ENCODE measurements at places on chromosomes 16 and 17. TPM values are rescaled to one million over a fixed set of nuclear protein-coding genes. Genes with fewer than 3 reads are reported as not detected.

- no peak for DNase-seq
Observed at GRCh38 chr16:65984296-65984695, 382.2 kb upstream of the CDH5 start.

- no peak for DNase-seq
Observed at GRCh38 chr16:66983033-66983432, 5.4 kb upstream of the CES4A start.

GRCh38 chr17:47945080-47945479 is 3.7 kb downstream of the PNPO start:
- DNase-seq = no peak

GRCh38 chr16:46801428-46802049 is 29.4 kb downstream of the C16orf87 start:
- no peak for DNase-seq

GRCh38 chr16:82672676-82673075 is 45.9 kb downstream of the CDH13 start:
- no peak for DNase-seq

DNA sequence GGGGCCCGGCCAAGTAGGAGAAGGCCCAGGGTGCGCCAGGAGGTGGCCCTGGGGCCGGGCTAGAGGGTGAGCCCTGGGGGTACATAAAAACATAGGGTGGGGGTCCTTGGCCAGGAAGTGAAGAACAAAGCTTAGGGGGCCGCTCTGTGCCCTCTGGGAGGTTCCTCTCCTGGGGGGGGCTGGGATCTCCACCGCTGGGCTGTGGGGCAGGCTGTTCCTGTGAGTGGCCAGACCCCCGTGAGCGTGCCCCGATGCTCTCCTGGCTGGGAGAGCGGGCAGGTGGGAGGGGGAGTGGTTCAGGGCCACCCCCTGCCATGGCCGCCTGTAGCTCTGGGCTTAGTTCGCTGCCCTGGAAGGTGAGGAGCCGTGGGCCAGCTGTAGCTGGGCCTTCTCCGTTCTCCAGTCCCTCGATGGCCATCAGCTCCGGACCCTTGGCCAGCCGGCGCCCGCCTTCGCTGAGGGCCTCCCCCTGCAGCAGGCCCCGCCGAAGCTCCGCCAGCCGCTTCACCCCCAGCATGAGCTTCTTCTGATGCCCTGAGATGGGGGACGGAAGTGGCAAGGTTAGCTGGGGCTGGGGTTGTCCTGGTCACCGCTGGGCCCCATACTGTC is 12.5 kb downstream of the CASKIN2 start:
- no peak for DNase-seq

DNA sequence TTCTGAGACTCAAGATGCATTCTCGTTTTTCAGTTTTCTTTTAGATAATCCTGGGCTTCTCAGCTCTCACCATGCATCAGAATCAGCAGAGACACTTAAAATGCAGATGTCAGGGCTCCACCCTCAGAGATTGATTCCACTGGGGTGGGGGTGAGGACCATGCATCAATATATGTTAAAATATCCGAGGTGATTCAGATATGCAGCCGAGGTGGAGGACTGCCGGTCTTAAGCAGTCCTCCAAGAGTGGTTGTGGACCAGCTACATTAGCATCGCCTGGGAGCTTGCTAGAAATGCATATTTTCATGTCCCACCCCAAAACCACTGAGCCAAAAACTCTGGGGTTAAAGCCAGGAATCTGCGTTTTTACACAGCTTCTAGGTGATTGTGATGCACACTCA is 501.3 kb downstream of the CDH13 start:
- no peak for DNase-seq

GRCh38 chr16:82061861-82062525 is 26.9 kb downstream of the HSD17B2 start:
- no peak for DNase-seq

DNA sequence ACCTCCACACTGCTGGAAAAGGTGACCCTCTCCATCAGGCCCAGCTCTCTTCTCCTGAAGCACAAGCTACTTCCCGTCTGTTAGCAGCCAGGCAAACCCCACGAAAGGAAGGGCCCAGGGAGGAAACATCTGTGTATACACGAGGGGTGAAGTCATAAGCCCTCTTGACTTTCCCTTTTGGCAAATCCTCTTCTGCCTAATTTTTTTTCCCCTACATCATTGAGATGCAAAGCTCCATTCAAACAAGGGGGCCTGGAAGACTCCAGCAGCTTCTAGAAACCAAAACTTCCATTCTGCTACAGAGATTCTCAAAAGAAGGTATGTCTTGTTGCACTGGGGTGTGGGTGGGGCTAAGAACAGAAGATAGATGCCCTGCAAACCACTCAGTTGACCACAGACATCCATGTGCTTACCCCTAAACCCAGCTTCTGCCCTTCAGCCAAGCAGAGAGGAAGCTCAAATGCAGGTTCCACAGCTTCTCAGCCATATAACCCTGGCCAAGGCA is 145.6 kb upstream of the RCVRN start:
- peak; percentile 77 for DNase-seq

- DNase-seq = peak; percentile 7
Observed at GRCh38 chr16:77684181-77684526, 38.2 kb upstream of the NUDT7 start.

DNA sequence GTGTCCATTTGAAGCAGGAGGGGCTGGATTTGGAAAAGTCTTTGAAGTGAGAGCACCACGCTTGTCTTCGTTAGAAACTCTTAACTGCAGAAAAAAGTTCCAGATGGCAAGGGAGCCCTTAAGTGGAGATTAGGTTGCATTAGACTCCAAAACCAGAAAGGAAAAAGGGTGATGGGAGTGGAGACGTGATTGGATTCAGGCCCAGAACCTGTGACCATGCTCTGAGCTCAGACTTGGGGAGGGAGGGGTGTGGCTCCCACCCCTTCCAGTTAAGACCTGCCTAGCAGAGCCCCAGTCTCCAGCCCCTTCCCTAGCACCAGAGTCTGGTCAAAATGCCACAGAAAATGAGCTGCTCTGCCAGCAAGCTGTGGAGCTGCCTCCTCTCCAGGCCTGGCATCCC is 6.4 kb upstream of the LGALS9 start:
- no peak for DNase-seq

- DNase-seq = no peak
Observed at GRCh38 chr17:35728551-35728950, 2.9 kb upstream of the RASL10B start.

DNA sequence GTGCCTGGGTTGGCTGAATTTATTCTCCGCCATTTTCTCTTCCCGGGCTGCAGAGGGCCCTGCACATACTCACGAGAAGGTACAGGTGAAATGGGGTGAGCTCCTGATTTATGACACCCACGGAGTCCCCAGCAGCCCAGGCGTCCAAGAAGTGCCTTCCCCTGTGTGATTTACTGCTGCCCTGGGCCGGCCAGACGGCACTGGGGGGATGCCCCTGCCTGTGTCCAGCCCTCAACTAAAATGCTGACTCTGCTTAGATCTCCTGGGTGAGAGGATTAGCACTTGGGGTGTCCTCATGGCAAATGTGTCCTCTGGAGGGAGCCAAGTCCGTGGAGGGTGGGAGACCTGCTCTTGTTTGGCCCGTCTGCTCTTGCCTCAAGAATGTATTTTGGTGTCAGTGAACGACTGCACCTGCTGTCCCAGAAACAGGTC is 132.4 kb downstream of the MAF start:
- no peak for DNase-seq

GRCh38 chr16:69936252-69936651 is 14.9 kb upstream of the CLEC18A start:
- DNase-seq = no peak

DNA sequence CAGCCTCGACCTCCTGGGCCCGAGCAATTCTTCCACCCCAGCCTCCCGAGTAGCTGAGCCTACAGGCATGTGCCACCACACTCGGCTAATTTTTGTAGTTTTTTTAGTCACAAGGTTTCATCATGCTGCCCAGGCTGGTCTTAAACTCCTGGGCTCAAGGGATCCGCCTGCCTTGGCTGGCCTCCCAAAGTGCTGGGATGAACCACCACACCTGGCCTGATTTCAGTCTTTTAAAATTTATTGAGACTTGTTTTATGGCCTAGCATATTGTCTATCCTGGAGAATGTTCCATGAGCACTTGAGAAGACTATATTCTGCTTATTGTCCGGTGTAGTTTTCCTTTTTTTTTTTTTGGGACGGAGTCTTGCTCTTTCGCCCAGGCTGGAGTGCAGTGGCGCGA is 18.5 kb downstream of the DNAI2 start:
- no peak for DNase-seq

DNA sequence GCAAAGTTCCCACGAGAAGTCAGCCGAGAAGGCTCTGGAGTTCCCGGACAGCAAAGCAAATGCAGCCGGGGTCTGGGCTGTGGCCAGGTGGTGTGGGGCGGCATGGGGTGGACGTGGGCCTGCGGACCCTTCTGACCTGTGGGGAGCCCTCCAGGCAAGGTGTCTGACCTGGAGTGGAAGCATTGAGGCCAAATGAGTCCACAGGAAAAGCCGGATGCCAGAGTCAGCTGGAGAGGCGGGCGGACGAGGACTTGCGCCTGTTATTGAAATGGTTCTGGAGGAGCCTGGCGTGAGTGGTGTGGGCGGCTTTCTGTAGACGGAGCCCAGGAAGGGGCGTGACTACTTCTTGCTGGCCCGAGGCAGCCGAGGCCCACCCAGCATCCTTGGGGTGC is 50.5 kb upstream of the ZNF750 start:
- DNase-seq = peak; percentile 44

DNA sequence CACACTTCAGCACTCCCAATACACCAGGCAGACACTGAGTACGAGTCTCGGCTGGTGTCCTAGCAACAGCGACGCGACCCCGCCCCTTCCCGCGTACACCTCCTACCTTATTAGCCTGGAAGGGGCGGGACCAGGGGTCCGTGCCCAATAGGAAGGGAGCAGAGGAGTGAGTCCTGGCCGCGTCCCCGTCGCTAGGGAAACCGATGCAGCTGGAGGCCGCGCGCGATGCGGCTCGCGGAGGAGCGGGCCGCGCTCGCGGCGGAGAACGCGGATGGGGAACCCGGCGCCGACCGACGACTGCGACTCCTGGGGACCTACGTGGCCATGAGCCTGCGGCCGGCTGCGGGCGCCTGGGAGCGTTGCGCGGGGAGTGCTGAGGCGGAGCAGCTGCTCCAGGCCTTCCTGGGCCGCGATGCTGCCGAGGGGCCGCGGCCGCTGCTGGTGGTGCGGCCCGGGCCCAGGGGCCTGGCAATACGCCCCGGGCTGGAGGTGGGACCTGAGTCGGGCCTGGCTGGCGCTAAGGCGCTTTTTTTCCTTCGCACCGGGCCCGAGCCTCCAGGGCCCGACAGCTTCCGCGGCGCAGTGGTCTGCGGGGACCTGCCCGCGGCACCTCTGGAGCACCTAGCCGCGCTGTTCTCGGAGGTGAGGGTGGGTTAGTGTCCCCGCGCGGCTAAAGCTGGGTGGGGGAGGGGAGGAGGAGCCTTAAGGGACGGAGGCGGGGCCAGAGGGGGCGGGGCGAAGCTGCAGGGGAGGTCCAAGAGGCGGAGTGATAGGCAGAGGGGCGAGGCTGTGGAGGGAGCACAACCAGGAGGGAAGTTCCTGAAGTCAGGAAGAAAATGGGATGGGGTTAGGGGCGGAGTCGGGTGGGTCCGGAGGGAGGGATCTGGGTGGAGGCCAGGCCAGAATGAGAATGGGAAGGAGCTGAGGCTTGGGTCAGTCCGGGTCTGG is at the start of gene DNAH9:
Gene DNAH9 (plus strand): TSS at position 197 of the 948 bp plus-strand sequence. CDS start 29 bp downstream, at position 226.
- DNase-seq = peak; percentile 92

DNA sequence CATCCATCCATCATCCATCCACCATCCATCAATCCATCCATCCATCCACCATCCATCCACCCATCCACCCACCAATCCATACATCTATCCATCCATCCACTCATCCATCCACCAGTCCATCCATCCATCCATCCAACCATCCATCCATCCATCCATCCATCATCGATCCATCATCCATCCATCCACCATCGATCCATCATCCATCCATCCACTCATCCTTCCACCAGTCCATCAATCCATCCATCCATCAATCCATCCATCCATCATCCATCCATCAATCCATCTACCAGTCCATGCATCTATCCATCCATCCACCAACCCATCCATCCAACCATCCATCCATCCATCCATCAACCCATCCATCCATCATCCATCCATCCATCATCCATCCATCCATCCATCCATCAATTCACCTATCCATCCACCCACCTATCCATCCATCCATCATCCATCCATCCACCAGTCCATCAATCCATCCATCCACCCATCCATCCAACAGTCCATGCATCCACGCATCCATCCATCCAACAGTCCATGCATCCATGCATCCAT is 39.3 kb upstream of the SSTR5 start:
- no peak for DNase-seq

- no peak for DNase-seq
Observed at GRCh38 chr16:67664258-67664657, 2.3 kb downstream of the ENKD1 start.

GRCh38 chr16:69270831-69271230 is 40.3 kb upstream of the VPS4A start:
- DNase-seq = no peak

The OTOA gene
- not detected for polyA plus RNA-seq

The PRSS53 gene
- polyA plus RNA-seq = 4.6 TPM

The ZNF319 gene
- polyA plus RNA-seq = 5.0 TPM

The TBC1D3E gene
- not detected for polyA plus RNA-seq

The GGT6 gene
- not detected for polyA plus RNA-seq

The NPIPA8 gene
- polyA plus RNA-seq = 0.27 TPM

The TMEM100 gene
- polyA plus RNA-seq = 5.7 TPM

The ATPAF2 gene
- polyA plus RNA-seq = 14.8 TPM

The ABCC11 gene
- polyA plus RNA-seq = 0.10 TPM

The AIPL1 gene
- not detected for polyA plus RNA-seq

The MARVELD3 gene
- polyA plus RNA-seq = 0.23 TPM
